ENCODE measurements at places on chromosomes 1 and 21.

GRCh38 chr1:108881369-108881768 is 4.6 kb downstream of the GPSM2 start:
- DNase-seq, result no peak

DNA sequence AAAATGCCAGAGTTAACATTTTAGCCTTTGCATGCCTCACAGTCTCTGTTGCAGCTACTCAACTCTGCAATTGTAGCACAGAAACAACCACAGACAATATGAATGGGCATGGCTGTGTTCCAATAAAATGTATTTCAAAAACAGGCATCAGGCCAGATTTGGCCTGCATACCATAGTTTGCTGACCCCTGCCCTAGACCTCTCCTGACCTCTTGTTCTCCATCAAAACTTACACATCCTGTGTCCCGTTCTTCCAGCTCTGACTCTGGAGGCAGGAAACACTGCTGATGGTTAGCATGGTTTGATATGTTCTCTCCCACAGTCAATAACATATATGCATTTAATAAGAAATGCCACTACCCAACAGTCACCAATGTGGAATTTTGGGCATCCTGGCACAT is 138.6 kb downstream of the LMX1A start:
- DNase-seq, result no peak

DNA sequence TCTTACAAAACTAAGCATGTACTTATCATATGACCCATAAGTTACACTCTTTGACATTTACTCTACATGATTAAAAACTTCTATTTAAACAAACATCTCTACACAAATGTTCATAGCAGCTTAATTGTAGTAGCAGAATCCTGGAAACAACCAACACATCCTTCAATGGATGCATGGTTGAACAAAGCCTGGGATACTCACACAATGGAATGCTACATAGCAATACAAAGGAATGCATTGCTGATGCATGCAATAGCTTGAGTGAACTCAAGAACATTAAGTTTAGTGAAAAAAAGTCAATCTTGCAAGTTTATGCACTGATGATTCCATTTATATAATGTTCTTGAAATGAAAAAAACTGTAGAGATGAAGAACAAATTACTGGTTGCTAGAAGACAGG is 686.9 kb downstream of the LRRIQ3 start:
- DNase-seq, result no peak

- DNase-seq, result peak; percentile 43
Observed at GRCh38 chr21:43195121-43196021, 26.6 kb downstream of the CRYAA start.
